ENCODE measurements at places on chromosomes 2 and 18. TPM values are rescaled to one million over a fixed set of nuclear protein-coding genes. Genes with fewer than 3 reads are reported as not detected.

Gene FSHR
- total RNA-seq, result not detected

Gene ALPP
- not detected for total RNA-seq

Gene KCNG2
- not detected for total RNA-seq

Gene G6PC2
- not detected for total RNA-seq

Gene MYCN
- total RNA-seq, result not detected

Gene BOLA3
- total RNA-seq, result 37.3 TPM

Gene RGPD8
- not detected for total RNA-seq

DNA sequence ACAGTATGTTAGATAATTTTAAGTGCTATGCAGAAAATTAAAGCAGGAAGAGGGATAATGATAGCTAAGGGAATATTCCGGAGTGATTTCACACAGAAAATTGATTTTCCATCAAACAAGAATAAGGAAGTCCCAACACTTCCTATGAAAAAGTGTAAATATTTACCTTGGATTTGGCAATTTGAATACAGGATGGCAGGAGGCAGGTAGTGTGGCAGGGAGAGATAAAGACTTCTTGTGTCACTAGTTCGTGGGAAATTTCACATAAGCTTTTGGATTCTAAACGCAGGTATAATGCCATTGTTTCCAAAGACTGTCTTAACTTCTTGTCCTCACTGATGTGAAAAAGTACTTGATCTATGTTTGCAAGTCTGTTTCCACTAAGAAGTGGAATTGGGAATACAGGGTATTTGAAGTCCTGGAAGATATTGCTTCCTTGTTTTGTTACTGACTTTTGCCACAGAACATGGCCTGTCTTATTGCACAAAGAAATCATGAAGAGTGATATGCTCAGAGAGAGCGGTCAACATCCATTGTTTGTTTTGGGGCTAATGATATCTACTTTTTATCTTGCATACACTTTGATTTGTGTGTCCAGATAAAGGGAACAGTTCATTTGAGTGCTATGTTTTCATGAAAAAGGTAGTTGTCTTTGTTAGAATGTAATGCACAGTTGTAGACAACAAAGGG lies 1216.1 kb upstream of the FAM98A start:
- H3K4me3 ChIP-seq, result no peak overlapping the region
- no peak overlapping the region for H3K27ac ChIP-seq
- no peak for DNase-seq
- H3K27me3 ChIP-seq, result no peaks in the 10 kb centered on the region

GRCh38 chr2:62964050-62964449 lies 86.6 kb upstream of the OTX1 start:
- no peak overlapping the region for H3K27ac ChIP-seq
- H3K27me3 ChIP-seq, result no peaks in the 10 kb centered on the region
- no peak for DNase-seq
- no peaks in the 10 kb centered on the region for H3K36me3 ChIP-seq
- no peak overlapping the region for H3K4me3 ChIP-seq

DNA sequence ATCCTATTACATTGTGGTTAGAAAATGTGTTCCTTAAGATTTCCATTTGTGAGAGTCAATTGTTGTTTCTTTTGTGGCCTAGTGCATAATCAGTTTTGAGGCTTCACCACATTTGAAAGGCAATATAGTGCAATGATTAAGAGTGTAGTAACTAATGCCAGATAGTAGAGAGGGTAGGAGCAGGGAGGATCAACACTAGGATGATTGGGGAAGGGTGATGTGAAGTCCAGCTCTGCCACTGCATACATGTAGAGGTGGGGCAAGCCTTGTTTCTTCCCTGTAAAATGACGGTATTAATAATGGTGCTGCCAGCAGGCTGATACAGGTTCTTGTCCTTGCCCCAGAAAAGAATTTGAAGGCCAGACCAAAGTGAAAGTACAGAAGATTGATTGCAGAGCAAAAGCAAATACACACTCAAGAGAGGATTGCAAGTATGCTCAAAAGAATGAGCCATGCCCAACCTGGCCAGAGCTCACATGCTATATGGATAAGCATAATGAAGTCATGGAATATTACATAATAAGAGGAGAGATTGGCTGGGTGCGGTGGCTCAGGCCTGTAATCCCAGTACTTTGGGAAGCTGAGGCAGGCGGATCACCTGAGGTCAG lies 8.0 kb downstream of the SP100 start:
- no peak for DNase-seq
- H3K4me1 ChIP-seq, result peaks cover 13% of the 10 kb centered on the region
- H3K27me3 ChIP-seq, result no peaks in the 10 kb centered on the region
- H3K36me3 ChIP-seq, result peaks cover 87% of the 10 kb centered on the region
- no peak overlapping the region for H3K4me3 ChIP-seq

DNA sequence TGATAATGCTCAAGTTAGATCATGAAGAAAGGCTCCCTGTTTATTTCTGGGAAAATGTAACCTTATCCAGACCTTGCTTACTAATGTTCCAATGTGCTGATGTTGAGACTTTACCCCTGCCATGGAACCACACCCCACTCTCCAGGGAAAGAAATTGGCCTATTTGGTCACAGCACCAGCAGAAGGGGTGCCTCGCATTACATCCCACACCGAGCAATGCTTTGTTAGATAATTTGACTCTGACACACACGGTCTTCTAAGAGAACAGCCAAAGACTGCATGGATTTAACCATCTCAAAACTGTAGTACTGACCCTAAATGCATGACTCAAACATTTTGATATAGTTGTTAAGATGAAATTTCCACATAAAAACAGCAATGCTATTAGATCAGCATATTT lies 152.1 kb upstream of the CCDC150 start:
- no peaks in the 10 kb centered on the region for H3K36me3 ChIP-seq
- H3K27me3 ChIP-seq, result no peaks in the 10 kb centered on the region
- H3K27ac ChIP-seq, result no peak overlapping the region
- no peak for DNase-seq
- no peaks in the 10 kb centered on the region for H3K4me1 ChIP-seq

GRCh38 chr2:143903172-143903856 lies 616.6 kb downstream of the ZEB2 start:
- H3K36me3 ChIP-seq, result no peaks in the 10 kb centered on the region
- H3K27me3 ChIP-seq, result no peaks in the 10 kb centered on the region
- H3K4me1 ChIP-seq, result no peaks in the 10 kb centered on the region

DNA sequence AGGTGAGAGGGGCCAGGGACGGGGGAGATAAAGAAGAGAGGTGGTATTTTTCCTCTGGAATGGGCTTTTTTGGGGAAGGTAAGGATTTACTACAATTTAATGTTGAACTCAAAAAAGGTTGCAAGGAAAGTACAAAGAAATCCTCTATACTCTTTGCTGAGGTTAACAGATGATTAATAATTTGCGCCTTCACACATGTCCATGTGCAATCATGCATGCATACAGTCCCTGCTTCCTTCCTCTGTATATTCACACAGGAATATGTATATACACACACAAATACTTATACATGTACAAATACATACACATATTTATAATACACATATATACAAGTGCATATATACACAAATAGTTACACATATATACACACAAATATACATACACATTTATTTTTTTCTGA lies 193.4 kb downstream of the NBAS start:
- H3K4me1 ChIP-seq, result no peaks in the 10 kb centered on the region
- no peak overlapping the region for H3K4me3 ChIP-seq
- no peak overlapping the region for H3K27ac ChIP-seq
- H3K36me3 ChIP-seq, result no peaks in the 10 kb centered on the region
- no peaks in the 10 kb centered on the region for H3K27me3 ChIP-seq

DNA sequence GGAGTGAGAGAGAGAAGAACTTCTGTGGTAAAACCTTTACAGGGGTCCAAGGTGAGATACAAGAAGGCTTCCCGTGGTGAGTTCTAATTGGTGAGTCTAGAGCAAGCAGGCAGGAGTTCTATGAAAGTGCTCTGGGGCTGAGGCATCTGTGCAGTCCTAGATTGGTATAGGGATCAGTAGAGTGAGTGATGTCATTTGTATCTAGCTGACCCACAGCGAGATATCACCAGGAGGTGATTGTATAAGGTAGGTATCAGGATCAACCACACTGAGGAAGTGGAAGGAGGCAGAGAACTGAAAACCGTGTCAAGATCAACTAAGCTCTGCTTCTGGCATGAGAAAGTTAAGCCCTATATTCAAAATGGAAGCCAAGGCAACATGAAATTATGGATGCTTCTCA lies 1648.9 kb upstream of the TMEFF2 start:
- H3K27me3 ChIP-seq, result no peaks in the 10 kb centered on the region
- no peak overlapping the region for H3K4me3 ChIP-seq
- H3K27ac ChIP-seq, result no peak overlapping the region
- no peaks in the 10 kb centered on the region for H3K36me3 ChIP-seq

DNA sequence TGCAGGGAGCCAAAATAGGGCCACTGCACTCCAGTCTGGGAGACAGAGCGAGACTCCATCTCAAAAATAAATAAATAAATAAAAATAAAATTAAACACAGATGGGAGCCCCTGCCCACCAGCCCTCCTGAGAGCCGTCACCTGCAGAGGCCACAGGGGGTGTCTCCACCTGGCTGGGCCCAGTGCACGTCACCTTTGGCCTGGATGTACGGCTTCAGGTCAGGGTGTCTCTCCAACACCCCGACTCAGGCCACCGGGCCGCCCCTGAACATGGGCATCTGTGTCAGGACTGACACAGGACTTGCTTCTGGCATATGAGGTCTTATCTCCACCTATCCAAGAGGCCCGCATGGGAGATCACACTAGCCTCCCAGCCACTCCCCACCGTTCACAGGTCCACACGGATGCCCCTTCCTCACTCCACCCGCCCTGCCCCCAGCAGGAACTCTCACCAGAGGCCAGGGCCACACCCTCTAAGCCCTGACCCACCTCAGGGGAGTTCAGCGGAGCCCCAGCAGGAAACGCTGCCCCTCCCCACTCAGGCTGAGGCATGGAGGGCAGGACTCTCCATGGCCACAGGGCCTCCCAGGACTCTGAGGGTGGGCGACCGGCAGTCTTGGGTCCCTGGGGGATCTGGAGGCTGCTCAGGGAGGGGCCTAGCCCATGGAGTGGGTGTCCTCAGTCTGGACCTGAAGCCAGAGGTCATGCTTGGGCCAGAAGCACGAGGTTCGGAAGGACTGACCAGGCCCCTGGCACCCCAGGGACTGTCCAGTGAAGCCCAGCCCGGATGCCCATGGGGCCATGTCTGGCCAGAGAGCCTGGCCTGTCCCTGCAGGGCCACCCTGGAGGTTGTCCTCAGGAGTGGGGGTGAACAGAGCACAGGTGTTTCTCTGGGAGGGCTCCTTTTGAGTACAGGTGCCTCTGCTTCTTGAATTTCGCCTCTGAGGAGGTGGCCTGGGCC lies 1.6 kb upstream of the CROCC2 start:
- H3K27ac ChIP-seq, result no peak overlapping the region
- no peaks in the 10 kb centered on the region for H3K27me3 ChIP-seq
- H3K4me1 ChIP-seq, result peaks cover 2% of the 10 kb centered on the region
- no peak for DNase-seq

DNA sequence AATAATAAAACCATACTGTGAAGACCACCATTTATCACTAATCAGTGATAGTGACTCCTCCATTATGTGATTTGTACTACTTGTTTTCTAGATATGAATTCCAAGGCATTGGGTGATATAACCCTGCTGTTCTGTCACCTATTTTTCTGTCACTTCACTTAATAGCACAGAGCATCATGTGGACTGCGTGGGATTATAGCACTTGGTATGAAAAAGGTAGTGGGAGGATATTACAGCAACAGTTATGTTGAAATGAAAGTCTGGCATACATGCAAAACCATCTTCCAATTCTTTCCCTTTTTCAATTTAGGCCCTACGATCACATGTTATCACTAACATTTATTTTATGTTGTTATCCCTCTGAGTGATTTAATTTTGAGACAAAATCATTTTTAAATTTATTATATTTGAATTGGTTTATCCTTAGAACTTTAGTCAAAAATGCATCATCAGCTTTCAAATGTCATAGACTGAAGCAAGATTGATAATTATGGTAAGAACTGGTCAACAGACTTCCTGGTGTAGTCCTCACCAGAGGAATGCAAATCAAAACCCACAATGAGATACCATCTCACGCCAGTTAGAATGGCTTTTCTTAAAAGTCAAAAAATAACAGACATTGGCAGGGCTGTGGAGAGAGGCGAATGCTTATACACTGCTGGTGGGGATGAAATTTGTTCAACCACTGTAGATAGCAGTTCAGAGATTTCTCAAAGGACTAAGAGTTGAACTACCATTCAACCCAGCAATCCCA lies 242.6 kb downstream of the IKZF2 start:
- no peaks in the 10 kb centered on the region for H3K36me3 ChIP-seq
- DNase-seq, result no peak
- H3K4me1 ChIP-seq, result no peaks in the 10 kb centered on the region
- no peak overlapping the region for H3K27ac ChIP-seq
- no peak overlapping the region for H3K4me3 ChIP-seq

DNA sequence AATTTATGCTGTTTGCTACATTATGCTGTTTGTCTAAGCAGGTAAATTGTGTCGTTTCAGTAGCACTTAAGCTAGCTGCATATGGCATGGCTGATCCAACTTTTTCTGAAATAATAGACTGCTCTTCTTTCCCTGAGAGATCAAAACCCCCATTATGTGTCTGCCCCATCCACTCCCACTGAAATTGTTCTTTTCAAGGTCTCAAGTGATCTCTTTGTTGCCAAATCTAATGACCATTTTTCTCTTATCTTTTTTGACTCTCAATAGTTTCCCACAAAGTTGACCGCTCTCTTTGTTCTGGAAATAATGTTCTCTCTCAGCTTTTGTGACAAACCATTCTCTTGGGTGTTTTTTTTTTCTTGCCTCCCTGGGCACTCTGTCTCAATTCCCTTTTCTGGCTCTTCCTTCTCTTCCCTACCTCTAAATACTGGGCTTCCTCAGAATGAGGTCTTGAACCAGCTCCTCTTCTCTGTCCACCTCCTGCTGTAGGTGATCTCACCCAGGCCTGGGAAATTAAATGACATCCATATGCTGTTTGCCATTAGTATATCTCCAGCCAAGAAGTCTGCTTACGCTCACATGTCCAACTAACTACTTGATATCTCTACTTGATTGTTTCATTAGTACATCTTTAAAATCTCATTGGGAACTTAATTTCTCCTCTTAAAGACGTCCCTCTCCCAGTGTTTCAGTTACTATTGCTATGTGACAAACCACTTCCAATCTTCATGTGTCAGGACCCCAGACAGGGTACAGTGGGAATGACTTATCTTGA lies 107.3 kb upstream of the TLK1 start:
- H3K4me1 ChIP-seq, result peaks cover 12% of the 10 kb centered on the region
- H3K27ac ChIP-seq, result no peak overlapping the region
- H3K27me3 ChIP-seq, result no peaks in the 10 kb centered on the region
- no peak overlapping the region for H3K4me3 ChIP-seq
- no peak for DNase-seq

DNA sequence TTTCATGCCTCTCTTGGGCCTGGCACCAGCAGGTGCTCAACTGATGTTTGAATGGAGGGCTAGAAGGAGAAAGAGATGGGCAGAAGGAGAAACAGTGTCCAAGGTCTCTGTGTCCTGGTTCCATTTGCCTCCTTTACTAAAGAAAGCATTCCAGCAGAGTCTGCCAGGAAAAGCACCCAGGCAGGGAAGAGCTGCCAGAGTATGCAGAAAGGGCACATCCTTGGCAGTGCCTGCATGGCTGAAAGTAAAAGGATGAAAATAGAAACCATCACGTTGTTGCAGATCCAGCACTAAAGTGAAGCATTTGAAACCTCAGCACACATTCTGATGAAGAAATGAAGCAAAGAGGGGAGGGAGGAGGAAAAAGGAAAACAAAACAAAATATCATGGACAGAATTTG lies 142.2 kb downstream of the ESCO1 start:
- no peaks in the 10 kb centered on the region for H3K36me3 ChIP-seq
- no peak overlapping the region for H3K27ac ChIP-seq
- H3K27me3 ChIP-seq, result no peaks in the 10 kb centered on the region
- DNase-seq, result no peak

Measured in Karpas-422 (cell line).